ENCODE measurements at places on chromosomes 13 and 19. TPM values are rescaled to one million over a fixed set of nuclear protein-coding genes. Genes with fewer than 3 reads are reported as not detected.

Gene FOXO1
- 21.8 TPM for total RNA-seq

Gene SIGLEC7
- under 0.01 TPM for total RNA-seq

Gene SIAH3
- total RNA-seq = 0.54 TPM

Gene KLK11
- not detected for total RNA-seq

GRCh38 chr13:77508959-77509620 is 26.4 kb upstream of the SCEL start:
- DNase-seq = no peak

GRCh38 chr13:82248762-82249161 is 1633.5 kb downstream of the SLITRK1 start:
- no peak for DNase-seq

DNA sequence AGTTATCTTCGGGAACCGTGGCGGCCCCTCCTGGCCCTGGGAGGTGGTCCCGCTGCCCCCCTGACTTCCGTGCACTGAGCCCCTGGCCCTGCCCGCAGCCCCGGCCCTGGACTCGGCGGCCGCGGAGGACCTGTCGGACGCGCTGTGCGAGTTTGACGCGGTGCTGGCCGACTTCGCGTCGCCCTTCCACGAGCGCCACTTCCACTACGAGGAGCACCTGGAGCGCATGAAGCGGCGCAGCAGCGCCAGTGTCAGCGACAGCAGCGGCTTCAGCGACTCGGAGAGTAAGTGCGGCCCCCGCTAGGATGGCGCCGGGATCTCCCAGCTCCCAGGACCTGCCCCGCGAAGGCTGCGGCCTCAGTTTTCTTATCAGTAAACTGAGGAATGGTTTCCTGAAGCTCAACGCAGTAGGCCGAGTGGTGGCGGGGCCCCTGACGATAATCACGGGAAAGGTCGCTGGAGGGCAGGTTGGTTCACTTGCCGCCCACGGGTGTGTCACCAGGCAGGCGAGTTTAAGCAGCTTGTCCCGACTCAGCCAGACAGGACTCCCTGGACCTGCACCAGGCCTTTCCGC is 924 bp downstream of the RGCC start:
- DNase-seq = no peak

DNA sequence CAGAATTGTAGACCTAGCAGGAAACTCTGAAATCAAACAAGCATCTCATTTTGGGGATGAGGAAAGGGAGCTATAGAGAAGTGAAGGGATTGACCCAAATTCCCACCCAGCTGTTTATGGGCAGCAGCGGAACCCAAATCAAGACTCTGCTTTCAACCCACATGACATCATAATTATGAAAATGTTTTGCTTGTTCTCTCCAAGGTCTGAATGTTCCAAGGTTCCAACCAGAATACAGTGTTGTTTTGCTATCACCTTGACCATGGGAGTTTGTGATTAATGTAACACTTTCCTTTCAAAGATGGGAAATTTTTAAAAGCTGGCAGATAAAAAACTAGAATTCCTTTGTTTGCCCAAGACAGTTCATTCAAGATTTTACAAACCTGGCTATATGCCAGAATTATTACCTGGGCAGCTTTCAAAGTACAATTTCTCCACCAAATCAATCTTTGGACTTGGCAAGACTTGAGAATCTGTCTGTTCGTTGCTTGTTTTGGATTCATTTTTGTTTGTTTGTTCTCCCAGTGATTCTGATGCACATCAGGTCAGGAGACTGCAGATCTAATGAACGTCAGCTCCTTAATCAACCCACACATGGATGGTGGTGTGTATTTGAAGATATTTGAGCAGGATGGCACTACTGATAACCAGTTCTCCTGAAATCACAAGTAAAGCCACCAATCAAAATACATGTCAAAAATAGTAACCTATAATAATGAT is 322.7 kb downstream of the FOXO1 start:
- DNase-seq = no peak

- no peak for DNase-seq
These were observed 133.7 kb downstream of the GGACT start for GRCh38 chr13:100454876-100455275.

Gene CCNA1
- total RNA-seq = 0.81 TPM

- DNase-seq = no peak
These were observed 6.1 kb downstream of the FCGBP start for GRCh38 chr19:39928357-39928725.

Gene SLC1A6
- 15.3 TPM for total RNA-seq

Gene COL4A2
- total RNA-seq = 0.27 TPM

DNA sequence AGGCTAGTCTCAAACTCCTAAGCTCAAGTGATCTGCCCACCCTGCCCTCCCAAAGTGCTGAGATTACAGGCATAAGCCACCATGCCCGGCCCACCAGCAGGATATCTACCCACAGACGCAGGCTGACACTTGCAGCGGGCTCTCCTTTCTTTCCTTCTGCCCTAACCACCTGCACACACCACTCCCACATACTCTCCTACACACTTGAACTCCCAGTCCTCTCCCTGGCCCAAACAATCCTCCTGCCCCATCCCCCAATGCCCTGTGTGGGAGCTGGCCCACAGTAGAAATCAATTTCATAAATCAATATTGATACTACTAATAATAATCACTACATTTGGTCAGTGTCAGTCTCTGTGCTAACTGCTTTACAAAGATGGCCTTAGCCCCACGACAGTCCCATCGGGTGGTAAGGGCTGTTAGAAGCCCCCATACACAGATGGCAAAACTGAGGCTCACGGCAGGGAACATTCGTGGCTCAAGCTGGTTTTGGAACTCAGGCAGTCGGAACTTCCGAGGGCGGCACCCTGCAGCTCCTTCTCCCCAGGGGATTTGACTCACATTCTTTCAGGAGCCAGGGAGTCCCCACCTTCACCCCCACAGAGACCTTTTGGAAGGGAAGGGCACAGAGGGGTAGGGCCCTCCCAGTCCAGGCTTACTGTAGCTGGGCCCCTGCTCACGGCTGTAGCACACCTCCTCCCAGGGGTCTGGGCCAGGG is 3.4 kb upstream of the DPF1 start:
- DNase-seq = no peak

GRCh38 chr13:51093574-51093973 is 17.5 kb downstream of the C13orf42 start:
- no peak for DNase-seq

DNA sequence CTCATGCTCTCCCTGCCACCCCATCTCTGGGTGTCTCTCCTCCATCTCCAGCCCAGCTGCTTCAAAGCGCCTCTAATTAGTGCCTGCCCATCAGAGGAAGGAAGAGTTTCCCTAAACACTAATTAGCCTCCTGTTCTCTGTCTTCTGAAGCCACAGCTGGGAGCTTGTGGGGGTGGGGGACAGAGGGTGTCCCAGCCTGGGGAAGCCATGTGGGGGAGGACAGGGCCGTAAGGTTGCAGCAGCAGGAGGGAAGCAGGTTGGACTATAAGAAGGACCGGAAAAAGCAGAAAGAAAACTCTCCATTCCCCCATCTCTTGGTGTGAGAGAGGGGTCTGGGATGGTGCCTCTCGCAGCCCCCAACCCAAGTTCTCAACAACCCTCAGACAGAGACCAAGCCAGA is 26.2 kb downstream of the SLC8A2 start:
- no peak for DNase-seq

GRCh38 chr13:19089315-19089714 is 92.3 kb downstream of the TUBA3C start:
- DNase-seq = peak; percentile 9

DNA sequence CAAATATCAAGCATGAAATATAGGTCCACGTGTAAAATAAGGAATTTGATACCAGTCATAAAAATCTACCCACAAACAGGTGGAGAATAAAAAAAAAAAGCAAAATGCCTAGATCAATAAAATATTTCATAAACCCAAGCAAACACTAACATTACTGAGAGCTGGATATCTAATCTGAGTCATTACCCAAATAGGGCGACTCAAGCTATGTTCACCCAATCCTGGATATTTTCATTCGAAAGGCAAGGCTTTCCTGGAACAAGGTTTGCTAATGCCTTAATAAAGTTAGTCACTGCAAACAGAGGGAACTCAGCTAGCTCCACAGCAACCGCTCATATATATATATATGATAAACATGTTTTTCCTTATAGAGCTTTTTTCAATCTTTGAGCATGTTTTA is 33.5 kb upstream of the TM9SF2 start:
- DNase-seq = no peak

GRCh38 chr19:15640294-15640903 is at the start of gene CYP4F3:
Gene CYP4F3 (plus strand): TSS chr19:15640897. CDS start chr19:15641416, 519 bp downstream.
- no peak for DNase-seq

Gene KLK13
- not detected for total RNA-seq

Gene OR7G1
- not detected for total RNA-seq

- no peak for DNase-seq
These were observed 58.1 kb upstream of the UBL3 start for GRCh38 chr13:29908416-29909080.

DNA sequence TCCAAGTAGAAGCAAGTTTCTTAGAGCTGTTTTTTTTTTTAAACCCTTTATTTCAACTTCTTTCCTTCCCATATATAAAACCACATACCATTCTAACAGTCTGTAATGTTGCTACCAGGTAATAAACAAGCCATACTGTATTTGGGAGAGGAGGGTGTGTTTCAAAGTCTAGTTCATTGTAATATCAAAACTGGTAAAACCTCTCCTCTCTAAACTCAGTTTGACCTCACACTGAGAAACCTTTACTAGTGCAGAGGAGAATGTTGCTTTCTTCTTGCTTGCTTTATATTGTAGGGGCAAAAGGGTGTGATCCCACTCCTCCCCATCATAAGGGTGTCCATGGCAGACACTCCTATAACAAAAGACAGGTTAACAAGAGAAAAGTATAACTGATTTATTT is 155.1 kb downstream of the GGACT start:
- DNase-seq = no peak

- no peak for DNase-seq
These were observed 20.0 kb downstream of the CAPS start for GRCh38 chr19:5934069-5934401.

- no peak for DNase-seq
These were observed 12.5 kb upstream of the MYCBP2 start for GRCh38 chr13:77339408-77339807.

- DNase-seq = no peak
These were observed 810 bp downstream of the GPR180 start for GRCh38 chr13:94602467-94602866.

DNA sequence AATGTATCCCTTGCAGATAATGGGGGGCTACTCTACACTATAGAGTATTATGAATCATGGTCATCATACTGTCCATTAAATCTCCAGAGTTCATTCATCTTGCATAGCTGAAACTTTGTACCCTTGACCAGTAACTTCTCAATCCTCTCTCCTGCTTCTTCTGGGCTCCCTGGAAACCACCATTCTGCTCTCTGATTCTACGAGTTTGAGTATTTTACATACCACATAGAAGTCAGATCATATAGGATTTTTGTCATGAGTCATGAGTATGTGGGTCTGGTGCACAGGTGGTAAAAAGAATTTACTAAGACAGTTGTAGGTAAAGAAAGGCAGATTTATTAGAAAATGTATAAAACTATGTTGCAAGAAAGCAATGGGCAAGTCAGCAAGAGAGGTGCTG is 41.9 kb downstream of the WTIP start:
- no peak for DNase-seq

DNA sequence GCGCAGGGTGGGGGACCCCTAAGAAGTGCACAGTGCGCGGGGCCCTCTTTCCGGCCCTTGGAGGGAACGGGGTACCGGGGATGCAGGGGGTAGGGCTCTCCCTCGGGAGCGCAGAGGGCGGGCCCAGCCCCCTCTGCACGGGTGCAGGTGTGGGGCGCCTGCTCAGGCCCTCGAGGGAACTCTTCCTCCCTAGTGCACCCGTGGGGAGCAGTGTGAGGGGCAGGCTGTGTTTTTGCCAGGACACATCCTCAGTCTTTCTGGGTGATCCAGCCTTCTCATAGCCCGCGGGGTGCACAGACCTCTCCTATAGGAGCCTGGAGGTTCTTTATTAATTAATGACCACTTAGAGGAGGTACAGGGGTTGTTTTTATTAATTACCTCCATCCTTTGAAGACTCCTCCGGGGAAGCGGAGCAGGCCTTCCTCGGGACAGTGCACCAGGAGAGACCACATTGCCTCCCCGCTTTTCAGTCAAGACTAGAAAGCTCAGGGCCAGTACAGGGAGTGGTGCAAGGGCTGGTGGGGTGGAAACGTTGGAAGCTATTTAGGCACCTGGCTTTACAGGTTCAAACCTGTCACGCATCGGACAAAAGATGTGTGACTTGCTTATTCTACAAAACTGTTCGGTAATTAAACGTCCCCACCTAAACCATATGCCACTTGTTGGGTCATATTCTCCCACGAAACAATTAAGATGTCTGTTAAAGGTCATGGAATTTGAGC is 598 bp upstream of the GJB6 start:
- no peak for DNase-seq

- DNase-seq = no peak
These were observed 15.3 kb downstream of the FPR3 start for GRCh38 chr19:51810223-51810622.

Gene GFY
- not detected for total RNA-seq

GRCh38 chr19:44371815-44372480 is 15.5 kb upstream of the ZNF112 start:
- DNase-seq = no peak

DNA sequence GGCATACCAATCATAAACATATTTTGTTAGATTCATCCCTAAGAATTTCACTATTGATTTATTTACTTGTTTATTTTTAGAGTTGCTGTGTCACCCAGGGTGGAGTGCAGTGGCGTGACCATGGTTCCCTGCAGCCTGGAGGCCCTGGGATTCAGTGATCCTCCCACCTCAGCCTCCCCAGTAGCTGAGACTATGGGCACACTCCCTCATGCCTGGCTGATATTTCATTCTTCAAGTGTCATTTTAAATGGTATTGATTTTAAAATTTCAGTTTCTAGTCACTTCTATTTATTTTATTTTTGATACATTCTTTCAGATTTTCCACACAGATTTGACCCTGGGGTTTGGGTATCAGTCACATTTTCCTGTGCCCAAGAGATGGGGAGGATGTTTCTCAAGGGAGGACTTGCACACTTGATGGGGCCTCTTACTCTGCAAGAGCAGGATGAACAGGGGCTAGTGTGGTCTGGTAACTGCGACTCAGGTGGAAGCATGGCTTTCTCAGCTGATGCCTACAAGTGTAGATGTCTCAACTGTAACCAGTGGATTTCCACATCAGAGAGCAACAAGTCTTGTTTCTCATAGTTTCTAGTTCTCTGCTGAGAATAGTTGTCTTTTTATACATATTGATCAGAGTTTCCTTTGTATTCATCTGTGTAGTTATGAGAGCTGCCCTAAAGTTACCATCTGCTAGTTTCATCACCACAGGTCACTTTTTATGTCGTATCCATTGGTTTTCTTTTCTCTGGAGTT is 40.2 kb downstream of the CCNE1 start:
- DNase-seq = no peak
